ENCODE measurements at places on chromosomes 1 and 21. TPM values are rescaled to one million over a fixed set of nuclear protein-coding genes. Genes with fewer than 3 reads are reported as not detected.

Gene NOS1AP
- total RNA-seq = not detected

Gene CNR2
- total RNA-seq = not detected

Gene RNU1-3
- under 0.01 TPM for total RNA-seq

Gene KCNJ9
- total RNA-seq = not detected

Gene TEDDM1
- total RNA-seq = not detected

All from hair follicular keratinocyte (primary cell).